ENCODE measurements at places on chromosomes 3 and 15.
A peak's percentile ranks its signal among the peaks of the same experiment; 100 is the strongest.

- no peak for DNase-seq
Observed at GRCh38 chr15:73601451-73602445, 31.4 kb downstream of the NPTN start.

- no peak for DNase-seq
Observed at GRCh38 chr3:157163217-157163953, 3.4 kb upstream of the CCNL1 start.

DNA sequence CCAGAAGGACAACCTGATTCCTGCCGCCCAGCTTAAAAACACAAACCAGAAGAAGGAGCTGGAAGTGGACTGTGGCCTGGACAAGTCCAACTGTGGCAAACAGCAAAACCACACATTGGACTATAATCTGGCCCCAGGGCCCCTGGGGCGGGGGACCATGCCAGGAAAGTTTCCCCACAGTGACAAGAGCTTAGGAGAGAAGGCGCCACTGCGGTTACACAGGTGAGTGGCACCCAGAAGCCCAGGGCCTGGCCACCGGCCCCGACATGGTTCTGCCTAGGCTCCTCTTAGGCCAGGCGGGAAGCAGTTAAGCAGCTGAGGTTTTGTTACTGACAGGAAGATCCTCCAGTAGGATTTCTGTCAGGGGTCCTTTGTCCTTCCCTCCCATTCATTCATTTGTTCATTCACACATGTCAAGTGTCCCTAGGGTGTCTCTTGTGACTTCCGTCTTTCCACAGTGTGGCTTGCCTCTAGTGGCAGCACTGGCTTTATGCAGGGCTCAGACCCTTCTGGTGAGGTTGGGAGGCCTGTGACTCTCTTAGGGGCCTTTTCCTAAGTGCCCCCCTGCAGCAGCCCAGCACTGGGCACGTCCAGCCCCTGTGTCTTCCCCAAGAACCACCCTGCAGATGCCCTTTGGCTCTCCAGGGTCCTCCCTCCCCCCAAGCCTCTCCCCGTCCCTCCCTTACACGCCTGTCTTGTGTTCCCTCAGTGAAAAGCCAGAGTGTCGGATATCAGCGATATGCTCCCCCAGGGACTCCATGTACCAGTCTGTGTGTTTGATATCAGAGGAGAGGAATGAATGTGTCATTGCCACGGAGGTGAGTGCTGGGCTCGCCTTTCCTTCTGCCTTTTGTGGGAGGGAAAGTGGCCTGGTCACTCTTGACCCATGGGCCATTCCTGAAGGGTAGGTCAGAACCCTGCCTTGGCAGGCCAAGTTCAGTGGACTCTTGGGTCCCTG, 7.8 kb downstream of the DLL4 start:
- no peak for DNase-seq

GRCh38 chr15:22811640-22812039, 25.2 kb downstream of the NIPA1 start:
- DNase-seq = no peak

GRCh38 chr15:101255051-101255395, 3.2 kb upstream of the CHSY1 start:
- no peak for DNase-seq

DNA sequence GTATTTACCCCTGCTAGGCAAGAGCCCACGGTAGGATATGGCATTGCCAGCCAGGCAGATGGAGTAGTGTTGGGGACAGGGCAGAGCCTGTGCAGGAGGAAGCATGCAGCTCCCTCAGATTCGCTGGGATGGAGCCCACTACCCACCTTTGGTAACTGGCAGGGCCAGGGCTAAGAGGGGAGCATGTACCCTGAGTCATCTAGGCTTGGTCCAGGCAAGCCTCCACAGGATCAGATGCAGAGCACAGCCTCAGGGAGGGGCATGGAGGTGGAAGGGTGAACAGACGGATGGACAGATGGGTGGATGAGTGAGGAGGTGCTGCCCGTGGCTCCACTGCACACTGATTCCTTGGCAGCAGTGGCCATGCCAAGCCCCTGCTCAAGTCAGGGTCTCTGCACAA, 33.0 kb downstream of the IL20RB start:
- DNase-seq = no peak

DNA sequence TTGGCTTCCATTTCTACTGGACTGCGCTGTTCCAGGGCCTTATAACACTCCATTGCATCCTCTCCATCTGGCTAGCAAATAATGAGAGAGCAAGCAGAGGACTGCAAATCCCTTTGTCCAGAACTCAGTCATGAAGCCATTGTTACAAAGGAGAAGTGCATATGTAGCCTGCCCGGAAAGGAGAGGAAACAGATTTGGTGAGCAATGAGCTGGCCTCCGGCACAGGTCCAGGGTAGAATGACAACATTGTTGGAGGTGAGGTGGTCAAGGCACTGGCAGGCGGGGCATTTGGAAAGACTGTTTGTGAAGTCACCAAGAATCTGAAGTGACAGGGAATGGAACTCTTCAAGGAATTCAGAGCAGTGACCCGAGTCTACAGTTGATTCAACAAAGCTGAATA, 25.0 kb upstream of the ATP1B3 start:
- DNase-seq = no peak

GRCh38 chr3:57120040-57120439, 45.1 kb downstream of the IL17RD start:
- no peak for DNase-seq

GRCh38 chr15:85479071-85479647, 98.8 kb downstream of the AKAP13 start:
- no peak for DNase-seq

GRCh38 chr3:56724676-56725075, 41.6 kb upstream of the TASOR start:
- no peak for DNase-seq

GRCh38 chr3:65884071-65884470, 154.6 kb downstream of the MAGI1 start:
- no peak for DNase-seq

GRCh38 chr3:9946112-9947024, 5.8 kb downstream of the PRRT3 start:
- DNase-seq = peak; percentile 73

GRCh38 chr3:189621948-189622603, 9.1 kb upstream of the TP63 start:
- DNase-seq = no peak

DNA sequence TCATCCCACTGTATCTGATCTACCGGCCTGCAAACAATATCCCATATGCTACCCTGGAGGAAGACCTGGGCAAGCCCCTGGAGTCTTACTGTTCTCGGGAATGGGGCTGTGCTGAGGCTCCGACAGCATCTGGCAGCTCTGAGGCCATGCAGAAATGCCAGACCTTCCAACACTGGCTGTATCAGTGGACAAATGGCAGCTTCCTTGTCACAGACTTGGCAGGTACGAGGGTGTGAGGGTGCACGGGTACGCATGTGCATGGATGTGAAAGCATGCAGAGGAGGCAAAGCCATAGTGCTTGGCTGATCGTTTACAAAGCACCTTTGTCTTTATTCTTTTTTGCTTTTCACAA, 20.0 kb upstream of the SLC28A1 start:
- DNase-seq = no peak

GRCh38 chr3:23406601-23407000, 203.5 kb downstream of the UBE2E2 start:
- no peak for DNase-seq

DNA sequence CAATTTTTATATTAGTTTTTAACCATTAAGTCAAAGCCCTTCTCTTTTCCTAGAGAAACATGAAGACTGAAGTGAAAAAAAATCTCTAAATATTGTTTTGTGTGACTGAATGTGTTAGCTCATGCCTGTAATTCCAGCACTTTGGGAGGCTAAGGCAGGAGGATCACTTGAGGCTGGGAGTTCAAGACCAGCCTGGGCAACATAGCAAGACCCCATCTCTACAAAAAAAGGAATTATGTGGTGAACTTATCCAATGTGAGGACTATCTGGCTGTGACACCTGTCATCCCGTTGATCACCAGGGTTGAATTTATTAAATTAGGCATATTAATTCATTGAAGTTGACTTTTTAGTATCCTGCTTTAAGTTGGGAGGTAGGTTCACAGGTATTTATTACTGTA, 13.0 kb downstream of the SMC4 start:
- DNase-seq = no peak

DNA sequence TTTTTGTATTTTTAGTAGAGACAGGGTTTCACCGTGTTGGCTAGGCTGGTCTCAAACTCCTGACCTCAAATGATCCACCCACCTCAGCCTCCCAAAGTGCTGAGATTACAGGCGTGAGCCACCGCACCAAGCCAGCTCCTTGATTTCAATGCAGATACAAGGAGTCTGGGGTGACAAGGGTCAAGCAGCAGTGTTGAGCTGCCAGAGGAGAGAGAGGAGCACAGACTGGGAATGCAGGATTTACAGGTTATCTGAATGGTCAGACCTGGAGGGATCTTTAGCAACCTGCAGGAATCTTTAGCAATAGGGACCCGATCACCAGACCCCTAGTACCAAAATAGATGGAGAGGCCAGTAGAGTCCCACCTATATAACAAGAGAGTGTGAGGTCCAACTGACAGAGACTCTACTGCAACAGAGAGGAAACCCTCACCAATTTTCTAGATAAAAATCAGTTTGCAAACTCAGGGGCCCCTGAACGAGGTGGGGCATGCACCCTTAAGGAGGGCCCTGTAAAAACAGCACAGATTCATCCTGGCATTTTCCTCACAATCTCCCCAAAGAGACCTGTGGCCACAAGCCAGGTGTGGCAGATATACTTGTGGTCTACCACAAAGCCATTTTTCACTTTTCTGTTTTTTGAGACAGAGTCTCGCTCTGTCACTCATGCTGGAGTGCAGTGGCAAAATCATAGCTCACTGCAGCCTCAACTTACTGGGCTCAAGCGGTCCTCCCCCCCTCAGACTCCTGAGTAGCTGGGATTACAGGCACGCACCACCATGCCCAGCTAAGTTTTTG, 10.7 kb upstream of the SHISA5 start:
- no peak for DNase-seq

DNA sequence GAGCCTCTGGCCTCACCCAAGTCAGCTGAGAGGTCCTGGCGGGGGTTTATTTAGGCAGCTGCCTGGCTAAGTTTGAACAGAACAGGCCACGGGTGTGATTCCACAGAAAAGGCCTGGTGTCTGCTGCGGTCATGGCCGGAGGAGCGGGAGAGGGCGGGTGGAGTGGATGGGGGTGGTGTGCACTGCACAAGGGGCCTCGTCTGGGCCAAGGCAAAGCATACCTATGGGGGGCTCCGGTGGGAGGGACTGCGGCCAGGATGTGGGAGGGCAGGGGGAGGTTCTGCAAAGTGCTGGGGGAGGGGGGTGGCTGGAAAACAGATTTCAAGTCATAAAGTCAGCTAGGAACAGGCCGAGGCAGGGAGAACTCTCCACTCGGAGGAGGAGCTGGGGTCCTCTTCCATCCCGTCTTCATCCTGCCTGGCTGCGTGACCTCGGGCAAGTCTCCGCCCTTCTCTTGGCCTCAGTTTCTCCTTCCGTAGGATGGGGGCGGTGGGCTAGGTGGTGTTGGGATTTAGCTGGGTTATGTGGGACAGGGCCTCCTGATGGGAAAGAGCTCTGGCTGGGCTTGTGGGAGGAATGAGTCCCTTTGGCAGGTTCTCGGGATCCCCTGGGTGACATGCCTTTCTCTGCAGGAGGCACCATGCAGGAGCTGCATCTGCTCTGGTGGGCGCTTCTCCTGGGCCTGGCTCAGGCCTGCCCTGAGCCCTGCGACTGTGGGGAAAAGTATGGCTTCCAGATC, 878 bp downstream of the ISLR start:
- DNase-seq = no peak

Measured in activated CD4-positive, alpha-beta T cell treated with anti-CD3 and anti-CD28 coated beads for 1 hour (primary cell).